ENCODE measurements at places on chromosomes 3 and 15.

- no peak for DNase-seq
Observed at GRCh38 chr15:24862726-24863521, 91.9 kb upstream of the SNRPN start.

DNA sequence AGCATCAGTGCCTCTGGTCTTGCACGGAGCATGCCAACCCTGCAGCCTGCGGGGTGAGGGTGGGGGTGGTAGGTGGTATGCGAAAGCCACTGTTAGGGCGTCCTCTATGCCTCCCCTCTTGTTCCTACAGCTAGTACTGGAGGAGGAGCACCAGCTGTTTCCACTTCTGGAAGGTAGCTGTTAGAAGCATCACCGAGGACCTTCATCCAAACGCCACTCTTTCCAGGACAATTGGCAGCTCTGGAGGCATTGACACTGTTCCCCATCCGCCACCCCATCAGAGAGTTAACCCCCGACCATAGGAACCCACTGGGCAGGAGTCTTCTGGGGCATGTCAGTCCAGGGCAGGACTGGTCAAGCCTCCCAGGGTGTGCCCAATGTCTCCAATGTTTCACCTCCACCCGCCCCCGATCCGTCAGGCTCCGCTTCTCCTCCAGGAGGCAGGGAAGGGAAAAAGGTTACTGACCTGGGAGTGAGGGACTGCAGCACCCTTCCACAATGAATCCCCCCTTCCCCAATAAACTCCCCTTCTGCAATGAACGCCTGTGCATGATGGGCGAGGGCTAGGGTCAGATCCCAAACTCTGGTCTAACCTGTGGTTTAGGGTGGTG, 487 bp downstream of the DUOX2 start:
- no peak for DNase-seq

GRCh38 chr3:125050488-125051090, 5.2 kb downstream of the HEG1 start:
- DNase-seq, result no peak

DNA sequence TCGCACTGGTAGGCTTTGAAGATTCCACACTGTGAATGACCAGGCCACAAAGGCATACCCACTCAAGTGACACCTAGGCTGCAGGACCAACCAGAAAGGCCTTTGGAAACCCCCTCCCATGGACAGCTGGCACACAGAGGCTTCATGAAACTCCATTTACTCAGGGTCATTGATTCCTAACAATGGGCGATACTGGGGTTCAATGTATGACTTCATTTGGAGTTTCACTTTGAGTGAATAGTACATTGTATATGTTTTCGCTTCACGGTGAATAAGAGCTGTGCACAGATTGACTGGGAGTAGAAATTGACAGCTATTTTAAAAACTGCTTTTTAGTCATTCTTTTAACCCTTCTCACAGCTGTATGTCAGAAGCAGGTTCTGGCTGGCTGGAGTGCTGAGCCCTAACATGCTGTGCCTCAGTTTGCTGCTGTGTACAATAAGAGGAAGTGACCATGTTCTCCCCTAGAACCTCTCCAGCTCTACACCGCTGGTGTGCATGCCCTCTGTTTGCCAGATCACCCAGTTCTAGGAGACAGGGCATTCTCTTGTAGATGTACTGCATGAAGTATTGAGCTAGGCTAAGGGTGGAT, 15.4 kb upstream of the CX3CR1 start:
- DNase-seq, result no peak

GRCh38 chr3:102733791-102734563, 299.2 kb downstream of the ZPLD1 start:
- no peak for DNase-seq

- no peak for DNase-seq
Observed at GRCh38 chr3:56960234-56960917, 100.1 kb upstream of the SPATA12 start.

- no peak for DNase-seq
Observed at GRCh38 chr15:95254263-95254662, 1022.9 kb downstream of the MCTP2 start.

DNA sequence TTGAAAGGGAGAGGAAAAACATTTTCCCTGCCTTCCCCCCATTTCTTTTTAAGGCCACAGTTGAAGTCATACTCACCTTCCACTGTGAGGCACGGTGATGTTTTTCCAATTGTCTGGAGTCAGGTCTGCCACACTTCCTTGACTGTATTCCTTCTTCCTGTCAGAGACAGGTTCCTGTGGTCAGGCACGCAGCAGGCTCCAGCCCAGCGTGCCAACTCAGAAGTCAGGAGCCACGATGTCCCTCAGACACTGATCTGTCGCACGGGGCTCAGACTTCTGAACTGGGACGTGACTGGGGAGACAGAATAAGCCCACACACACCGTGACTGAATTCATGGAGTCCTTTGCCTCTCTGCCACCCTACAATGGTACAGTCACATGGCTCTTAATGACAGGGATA, 41.2 kb upstream of the ADAMTS9 start:
- DNase-seq, result no peak

DNA sequence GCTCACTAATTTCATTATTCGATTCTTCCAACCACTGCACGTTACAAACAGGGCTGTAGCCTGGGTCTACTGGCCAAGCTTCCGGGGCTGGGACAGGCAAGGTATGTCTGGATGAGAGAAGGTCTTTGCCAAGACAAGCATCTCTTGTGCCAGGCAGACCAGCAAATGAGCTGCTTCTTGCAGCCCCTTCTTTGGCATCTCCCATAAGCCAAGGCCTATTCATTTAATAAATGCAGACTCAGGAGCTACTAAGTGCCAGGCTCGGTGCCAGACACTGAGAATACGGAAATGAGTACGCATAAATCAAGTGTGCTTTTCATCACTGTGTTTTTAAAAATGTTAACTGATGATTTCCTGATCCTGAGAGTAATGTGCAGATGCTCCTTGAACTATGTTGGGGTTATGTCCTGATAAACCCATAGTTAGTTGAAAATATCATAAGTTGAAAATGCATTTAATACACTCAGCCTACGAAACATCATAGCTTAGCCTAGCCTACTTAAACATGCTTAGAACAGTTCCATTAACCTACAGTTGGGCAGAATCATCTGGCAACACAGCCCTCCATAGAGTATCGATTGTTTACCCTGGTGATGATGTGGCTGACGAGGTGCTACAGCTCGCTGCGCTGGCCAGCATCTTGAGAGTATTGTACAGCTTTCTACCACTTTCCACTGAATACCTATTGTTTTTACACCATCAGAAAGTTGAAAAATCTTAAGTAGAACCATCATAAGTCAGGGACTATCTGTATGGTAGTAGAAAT, 135.0 kb upstream of the CTDSPL start:
- no peak for DNase-seq

GRCh38 chr3:122498152-122498551, 16.6 kb downstream of the KPNA1 start:
- no peak for DNase-seq

- DNase-seq, result no peak
Observed at GRCh38 chr3:43434431-43434830, 148.1 kb downstream of the SNRK start.

DNA sequence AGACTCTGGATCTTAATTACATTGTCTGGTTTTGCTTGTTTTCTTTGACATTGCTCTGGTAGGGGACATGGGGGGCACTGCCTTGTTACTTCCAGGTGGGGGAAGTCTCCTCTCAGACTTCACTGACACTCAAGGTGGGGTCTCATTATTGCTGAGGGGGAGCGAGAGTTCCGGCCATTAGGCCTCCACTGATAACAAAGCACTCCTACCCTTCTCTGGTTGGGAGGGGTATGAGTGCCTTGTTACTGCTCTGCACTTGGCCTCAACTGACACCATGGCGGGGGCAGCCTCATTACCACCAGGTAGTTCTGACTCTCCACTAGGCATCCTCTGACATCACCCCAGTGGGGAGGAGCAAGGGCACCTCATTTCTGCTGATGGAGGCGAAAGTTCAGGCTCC, 25.7 kb downstream of the SH3GL3 start:
- no peak for DNase-seq

GRCh38 chr3:66253790-66254620, 33.2 kb downstream of the SLC25A26 start:
- peak; percentile 28 for DNase-seq

GRCh38 chr3:88150371-88150770, 612 bp downstream of the C3orf38 start:
- peak; percentile 7 for DNase-seq

GRCh38 chr3:39013289-39013688, 38.5 kb downstream of the SCN11A start:
- DNase-seq, result no peak

DNA sequence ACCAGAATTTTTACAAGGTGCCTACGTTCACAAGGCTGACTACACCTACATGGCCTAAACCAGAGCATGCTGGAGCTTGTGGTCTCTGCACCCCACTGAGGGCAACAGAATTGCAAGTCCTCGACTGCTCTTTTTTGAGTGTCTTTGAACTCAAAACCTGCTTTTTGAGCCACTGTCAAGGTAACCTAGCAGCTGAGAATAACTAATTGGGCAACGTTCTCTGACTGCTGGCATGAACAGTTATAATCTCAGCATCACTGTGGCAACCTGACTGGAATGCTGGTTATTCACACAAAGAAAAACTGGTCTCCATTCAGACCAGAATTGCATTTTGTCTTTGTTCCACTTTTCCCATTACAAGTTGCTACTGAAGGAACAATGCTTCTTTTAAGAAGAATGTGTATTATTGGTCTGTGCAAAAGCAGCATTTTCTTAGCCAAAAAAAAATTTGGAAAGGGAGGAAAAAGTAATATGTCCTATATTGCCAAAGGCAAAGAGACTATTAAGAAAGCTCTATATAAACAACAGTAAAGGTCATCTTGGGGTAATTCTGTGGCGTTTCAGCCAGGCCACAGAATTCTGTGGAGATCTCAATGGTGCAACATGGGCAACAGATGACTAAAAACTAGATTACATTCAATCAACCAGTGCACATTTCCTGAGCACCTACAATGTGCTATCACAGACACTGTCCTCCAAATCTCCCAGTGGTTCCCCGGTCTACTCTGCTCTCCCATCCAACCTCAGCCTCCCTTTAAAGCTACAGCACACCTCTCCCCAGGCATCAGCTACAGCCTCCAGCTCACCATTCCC, 76.8 kb downstream of the TNIK start:
- no peak for DNase-seq

GRCh38 chr3:186467969-186468368, 76.2 kb downstream of the CRYGS start:
- DNase-seq, result no peak

GRCh38 chr3:100040451-100041225, 73.7 kb downstream of the FILIP1L start:
- no peak for DNase-seq

GRCh38 chr15:87959662-87960061, 296.9 kb downstream of the NTRK3 start:
- no peak for DNase-seq

GRCh38 chr3:125010393-125010792, 45.4 kb downstream of the HEG1 start:
- no peak for DNase-seq

DNA sequence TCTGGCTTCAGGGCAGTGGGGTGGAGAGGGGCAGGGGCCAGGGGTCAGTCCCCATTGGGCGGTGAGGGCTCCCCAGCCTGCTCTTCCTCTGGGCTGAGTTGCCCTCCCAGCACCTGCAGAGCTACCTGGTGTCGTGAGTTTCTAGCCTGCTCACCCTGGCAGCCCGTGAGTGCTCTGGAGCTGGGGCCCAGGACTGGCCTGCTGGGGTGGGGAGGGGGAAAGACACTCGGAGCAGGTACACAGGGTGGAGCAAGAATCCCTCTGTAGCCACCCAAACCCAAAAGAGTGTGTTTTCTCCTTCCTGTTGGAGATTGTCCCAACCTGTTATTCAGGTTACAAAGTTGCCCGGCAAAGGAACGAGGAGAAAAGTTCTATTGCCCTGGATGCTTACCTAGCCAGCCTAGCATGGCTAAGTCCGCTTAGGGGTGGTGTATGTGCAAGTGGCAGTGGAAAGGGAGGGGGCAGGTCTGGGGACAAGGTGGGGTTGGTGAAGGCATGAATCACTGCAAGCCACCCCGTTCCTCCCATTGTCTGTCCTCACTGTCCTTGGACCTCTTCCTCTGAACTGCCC, 8.9 kb downstream of the FAM3D start:
- no peak for DNase-seq

DNA sequence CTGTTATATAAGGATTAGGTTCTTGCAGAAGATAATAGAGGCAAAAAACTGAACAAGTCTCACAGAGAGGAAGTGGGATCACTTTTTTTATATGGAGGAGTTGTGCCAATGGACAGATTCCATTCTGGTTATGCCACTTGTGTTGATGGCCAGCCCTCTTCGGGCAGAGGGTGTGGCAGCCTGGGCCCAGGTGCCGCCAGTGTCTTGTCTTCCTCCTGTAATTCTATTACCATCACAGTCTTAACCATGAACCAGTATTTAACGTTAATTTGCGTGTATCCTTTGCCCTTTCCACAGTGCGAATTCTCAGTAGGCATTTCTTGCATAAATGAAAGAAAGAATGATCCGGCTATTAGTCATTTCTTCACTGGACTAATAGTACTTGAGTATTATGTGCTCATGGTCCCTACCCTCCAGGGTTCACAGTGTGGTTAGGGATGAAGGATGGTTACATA, 7.0 kb upstream of the USP4 start:
- DNase-seq, result no peak

GRCh38 chr3:151890721-151891141, 17.3 kb downstream of the SUCNR1 start:
- DNase-seq, result no peak

- no peak for DNase-seq
Observed at GRCh38 chr3:171649911-171650592, 160.2 kb downstream of the PLD1 start.

DNA sequence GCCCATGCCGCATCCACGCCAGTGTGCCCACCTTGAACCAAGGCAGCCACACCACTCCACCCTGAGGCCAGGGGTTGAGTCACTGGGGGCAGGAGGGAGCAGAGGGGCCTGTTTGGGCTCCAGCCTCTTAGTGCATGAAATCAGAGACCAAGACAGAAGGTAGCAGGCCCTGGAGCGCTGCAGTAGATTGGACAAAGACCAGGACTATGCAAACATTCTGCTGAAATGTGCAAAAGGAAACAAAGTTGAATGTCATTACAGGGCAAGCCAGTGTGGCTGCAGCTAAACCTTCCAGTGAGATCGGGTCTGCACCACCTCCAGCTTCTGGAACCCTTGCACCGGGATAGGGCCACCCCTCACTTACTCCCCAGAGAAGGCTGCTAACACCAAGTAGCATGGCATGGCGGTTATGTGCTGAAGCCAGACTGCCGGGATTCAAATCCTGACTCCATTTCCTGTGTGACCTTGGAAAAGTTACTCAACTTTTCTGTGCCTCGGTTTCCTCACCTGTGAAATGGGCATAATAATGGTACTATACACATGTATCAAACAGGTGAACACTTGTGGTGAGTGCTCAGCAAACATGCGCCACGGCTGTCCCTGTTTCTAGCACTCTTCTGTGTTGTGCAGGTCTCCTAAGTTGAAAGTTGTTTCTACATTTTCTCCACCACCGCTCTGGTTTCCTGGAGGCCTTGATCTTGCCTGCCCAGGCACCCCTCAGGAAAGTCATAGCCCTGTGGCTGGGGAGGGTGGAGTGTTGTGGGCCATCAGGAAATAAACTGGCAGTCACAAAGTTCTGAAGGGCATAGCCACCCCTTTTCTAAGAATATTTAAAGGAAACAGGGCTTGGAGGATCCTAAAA, 25.0 kb upstream of the GP9 start:
- DNase-seq, result no peak
